ENCODE measurements at places on chromosomes 1 and 21.

- DNase-seq = no peak
Measured at GRCh38 chr1:111792249-111792648, 36.5 kb downstream of the DDX20 start.

- DNase-seq = no peak
Measured at GRCh38 chr1:230833511-230833910, 34.8 kb downstream of the C1orf198 start.

- DNase-seq = no peak
Measured at GRCh38 chr21:15039607-15040299, 25.0 kb downstream of the NRIP1 start.

DNA sequence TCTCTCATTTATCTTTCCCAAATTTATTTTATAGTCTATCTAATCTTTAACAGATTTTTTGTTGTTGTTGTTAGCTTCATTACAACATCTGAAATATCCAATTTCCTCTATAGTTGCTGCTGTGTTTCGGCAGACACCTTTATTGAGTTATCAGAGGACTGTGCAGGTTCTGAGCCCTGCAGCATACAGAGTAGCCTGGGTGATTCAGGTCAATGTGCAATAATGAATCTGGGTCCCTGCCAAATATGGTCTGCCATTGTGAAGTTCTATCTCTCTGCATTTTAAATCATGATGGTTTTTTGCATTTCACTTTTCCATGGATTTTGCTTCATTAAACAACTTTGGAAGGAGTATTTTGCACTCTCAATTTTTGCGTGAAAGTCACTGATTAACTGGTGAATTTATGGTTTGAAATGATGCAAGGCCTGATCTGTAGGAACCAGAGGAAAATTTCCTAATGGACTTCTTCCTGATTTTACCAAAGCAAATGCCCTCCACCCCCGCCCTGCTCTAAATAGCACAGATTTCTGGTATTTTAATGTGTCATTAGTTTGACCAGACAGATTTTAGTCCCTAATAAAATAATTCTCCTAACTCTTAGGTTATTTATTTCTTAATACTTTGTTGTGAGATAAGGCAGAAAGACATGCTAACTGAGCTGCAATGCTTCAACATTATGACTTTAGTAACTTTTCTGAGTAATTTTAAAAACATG is 402.3 kb downstream of the PTBP2 start:
- DNase-seq = no peak

DNA sequence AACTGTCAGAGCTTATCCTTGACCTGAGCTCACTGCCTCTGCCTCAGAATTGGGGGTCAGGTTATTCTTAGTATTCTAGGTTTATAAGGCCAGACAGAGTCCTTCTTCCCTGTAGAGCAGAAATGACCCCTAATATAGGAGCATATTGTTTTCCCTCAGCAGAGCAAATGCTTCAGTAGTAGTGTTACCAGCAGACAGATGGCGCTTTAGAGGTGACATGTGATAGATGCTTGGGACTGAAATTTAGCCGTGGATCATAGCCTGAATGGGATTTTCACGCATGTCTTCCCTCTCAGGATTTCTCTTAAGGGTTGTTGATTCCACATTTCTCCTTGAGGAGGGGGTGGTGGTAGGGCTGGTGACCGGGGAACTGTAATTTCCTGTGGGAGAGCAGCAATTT is 24.5 kb downstream of the ADARB1 start:
- DNase-seq = no peak

- no peak for DNase-seq
Measured at GRCh38 chr21:34189506-34189905, 116.1 kb downstream of the MRPS6 start.

GRCh38 chr1:178599745-178600144 is 86.8 kb downstream of the TEX35 start:
- no peak for DNase-seq

DNA sequence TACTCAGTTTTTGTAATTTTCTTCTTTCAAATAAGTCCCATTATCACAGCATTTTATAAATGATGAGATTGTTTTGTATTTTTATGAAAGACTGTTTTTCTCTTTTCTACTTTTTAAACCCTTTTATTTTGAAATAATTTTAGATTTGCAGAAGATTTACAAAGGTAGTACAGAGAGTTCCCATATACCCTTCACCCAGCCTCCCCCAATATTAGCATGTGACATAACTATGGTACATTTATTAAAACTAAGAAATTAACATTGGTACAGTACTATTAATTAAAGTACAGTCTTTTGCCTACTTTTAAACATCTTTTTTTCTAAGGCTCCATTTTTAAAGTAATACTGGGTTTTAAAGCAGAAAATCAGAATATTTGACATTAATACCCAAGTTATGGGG is 35.6 kb upstream of the LAMC2 start:
- DNase-seq = no peak

GRCh38 chr21:32353002-32353711 is 39.7 kb downstream of the URB1 start:
- DNase-seq = no peak

DNA sequence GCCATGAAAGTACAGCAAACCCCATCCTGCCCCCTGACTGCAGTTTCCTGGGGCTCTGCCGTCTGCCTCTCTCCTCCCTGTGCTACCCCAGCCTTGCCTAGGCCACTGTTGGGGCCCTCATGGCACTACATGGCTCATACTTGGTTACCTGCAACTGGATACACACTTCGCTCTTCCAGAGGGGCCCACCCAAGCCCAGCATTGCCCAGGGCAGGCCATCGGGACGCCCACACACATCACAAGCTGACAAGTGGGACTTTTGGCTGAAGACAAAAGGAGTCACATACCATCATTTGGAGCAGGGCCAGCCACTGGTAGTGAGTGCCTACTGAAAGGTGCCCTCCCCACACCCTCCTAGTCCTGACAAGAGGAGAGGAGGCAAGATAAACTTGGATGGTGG is 82.8 kb downstream of the CD247 start:
- no peak for DNase-seq

DNA sequence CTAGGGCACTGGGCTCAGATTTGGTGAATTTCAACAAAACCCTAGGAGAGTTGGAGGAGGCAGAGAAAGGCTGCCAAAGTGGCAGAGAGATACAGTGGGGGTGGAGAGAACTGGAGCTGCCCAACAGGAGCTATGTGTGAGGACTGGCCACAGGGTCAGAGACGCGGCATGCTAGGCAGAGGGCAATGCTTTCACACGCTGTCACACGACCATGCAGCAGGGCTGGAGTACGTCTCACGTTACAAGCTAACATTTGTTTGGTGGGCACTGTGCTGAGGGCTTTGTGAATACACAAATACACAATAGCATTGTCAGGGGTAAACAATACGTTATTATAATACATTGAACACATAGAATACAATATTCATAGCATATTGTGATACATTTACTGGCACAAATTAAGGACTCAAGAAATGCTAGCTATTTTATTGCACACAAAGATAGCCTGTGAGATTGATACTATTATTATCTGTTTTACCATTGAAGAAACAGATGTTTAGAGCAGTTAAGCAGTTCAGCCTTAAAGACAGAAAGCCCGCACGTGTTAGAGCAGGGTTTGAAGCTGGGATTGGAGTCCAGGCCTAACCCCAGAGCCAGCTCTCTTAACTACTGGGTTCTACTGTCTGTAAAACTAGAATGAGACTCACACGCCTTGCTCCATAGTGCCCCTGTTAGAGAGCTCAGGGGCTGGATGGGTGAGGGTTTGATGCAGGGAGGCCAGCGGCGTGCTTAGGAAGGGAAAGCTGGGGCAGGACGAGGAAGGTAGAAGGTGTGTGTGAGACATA is 4.5 kb downstream of the RAB7B start:
- no peak for DNase-seq

GRCh38 chr21:37366482-37367316 is at the start of gene DYRK1A:
TSS of gene DYRK1A (plus strand) at chr21:37366773. CDS start at chr21:37420375, 53,602 bp downstream.
- DNase-seq = peak; percentile 97

GRCh38 chr1:206653715-206654459 is 18.6 kb downstream of the DYRK3 start:
- DNase-seq = no peak

DNA sequence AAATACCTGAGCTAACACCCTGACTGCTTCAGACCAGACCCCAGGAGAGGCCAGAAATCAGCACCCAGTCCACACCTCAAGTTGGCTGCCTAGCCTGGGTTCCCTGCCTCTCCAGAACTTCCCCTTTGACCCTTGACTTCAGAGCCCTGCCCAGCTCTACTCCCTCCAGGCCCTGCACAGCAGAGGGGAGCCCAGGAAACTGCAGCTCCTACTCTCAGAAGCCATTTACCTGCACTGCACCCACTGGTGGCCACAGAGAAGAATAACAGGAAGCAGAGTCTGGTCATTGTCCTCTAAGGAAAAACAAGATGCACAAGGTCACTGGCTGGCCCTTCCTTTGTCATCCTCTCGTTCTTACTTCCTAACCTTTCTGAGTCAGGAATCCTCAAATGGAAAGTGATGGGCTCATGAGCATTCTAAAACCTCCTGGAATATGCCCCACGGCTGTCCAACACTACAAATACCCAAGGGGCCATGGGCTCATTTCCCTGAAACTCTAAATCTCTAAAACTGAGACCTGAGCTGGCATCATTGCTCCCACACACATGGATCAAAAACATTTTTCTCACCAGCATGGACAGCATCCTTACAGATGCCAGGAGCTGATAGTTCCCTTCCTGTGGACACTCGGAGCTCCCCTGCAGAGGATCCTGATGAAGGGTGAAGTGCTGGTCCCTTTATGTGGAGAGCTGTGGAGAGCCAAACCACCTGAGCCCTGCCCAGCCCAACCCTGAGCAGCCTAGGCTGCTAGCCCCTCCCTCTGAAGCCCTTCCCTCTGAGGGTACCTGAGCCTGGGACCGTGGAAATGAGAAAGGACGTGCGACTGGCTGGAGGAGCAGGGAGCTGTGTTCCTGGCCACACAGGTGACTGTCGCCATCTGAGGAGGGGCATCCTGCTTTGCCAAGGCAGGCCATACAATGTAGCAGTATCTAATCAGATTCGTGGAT is at the start of gene ITLN2:
Gene ITLN2 (minus strand): TSS at position 652 of the 947 bp plus-strand sequence. CDS start 68 bp downstream, at position 584.
- peak; percentile 23 for DNase-seq

GRCh38 chr1:215900684-215901083 is 333.6 kb downstream of the KCTD3 start:
- no peak for DNase-seq

DNA sequence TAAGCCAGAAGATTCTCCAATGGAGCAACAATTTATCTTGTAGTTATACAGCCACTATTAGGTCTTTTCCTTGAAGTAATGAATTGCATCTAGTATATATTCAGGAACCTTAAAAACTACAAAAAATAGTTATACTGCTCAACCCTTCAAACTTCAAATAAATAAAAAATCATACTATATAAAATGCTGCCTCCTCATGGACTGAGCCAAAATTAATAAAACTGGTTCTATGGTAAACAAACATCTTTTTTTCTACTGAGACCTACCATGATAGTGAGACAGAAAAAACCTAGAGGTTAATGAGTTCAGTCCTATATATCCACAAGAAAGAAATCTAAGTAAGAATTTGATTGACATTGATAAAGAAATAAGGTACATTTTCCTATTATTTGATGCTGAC is 67.7 kb downstream of the GPATCH2 start:
- DNase-seq = no peak

- DNase-seq = no peak
Measured at GRCh38 chr1:116765962-116766361, 11.7 kb downstream of the CD2 start.

GRCh38 chr1:20405893-20406604 is 80.0 kb downstream of the CAMK2N1 start:
- no peak for DNase-seq

DNA sequence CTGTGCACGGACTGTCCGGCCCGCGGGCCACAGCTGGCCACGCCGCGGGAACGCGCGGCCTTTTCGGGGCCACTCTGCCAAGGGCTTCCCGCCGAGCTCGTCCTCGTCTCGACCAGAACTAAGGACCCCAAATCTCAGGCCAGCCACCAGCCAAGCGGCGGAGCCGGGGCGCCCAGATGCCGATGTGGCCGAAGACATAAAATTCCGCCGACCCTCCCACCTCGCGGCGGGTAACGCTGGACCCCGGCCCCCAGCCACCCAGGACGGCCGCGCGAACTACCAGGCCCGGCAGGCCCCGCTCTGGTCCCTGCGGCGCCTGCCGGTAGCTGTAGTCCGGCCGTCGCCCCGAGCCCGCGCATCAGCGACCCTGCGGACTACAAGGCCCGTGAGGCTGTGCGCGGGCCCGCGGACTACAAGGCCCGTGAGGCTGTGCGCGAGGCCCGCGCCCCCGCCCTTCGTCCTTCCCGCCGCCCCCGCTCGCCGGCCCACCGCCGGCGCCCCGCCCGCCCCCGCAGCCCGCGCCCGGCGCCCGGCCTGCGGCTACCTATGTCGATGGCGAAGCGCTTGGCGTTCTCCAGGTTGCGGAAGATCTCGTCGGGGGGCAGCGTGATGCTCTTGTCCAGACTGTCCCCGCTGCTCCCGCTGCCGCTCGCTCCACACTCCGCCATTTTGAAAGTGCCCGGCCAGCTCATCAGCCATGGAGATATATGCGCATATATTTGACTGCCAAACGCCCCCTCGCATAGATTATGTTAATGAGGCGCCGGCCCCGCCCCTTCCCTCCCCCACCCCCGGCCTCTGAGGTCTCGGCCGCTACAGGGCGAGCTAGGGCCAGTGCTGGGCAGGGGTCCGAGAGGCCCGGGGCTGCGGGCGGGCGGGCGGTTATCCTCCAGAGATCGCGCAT is at the start of gene PANK4:
Gene PANK4 (minus strand): TSS at position 677 of the 904 bp plus-strand sequence. CDS start 9 bp downstream, at position 668.
- DNase-seq = peak; percentile 73

DNA sequence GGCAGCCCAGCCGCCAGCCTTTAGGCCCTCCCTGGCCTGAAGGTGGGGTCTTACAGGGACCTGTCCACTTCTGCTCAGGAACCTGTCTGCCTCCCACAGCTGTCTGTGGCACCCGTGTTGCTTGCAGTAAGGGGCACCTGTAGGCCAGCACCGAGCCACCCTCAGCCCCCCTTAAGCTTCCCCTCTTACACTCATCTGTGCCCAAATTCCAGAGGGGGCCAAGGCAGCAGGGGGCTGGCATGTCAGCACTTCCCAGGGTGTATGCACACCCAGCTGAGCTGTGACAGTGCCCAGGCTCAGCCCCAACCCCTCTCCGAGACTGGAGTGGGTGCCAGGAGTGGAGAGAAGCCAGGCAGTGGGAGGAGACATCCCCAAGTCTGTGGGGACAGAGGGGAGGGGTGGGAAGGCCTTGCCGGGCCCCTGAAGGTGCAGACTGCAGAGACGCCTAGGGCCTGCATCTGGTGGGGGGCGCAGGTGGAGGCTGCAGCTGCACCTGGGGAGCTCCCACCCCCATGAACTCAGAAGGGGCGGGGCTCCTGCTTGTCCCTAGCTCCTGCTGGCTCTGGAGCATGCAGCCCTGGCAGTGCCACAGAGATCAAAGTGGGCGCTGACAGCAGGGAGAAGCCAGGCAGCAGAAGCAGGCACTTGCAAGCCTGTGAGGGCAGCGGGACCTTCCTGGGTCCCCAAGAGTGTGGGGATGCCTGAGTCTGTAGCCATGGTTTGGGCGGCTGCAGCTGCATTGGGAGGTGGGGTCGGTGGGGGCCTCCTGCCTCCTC is 5.4 kb upstream of the SLC2A7 start:
- no peak for DNase-seq

DNA sequence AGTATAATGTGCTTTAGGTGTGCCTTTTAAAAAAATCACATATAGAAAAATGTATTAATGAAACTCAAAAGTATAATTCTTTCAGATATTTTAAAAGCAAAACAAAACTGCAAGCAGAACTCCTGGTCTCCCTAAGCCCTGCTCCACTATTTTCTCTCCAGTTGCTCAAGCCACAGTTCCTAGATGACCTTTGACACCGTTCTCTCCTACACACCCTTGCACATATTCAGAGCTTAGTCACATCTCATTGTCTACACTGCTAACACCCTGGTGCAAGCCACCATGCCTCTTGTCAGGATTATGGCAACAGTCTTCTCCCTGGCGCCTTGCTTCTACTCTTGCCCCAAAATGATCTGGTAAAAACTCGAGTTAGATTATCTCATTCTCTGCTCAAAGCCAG is 50.2 kb upstream of the ROR1 start:
- no peak for DNase-seq

Measured in KG1 (cell line).